ENCODE measurements at places on chromosomes 6 and 20.

- no peak for DNase-seq
Measured at GRCh38 chr6:130288065-130288464, 65.3 kb upstream of the SAMD3 start.

- no peak for DNase-seq
Measured at GRCh38 chr20:46990017-46990595, 95.5 kb downstream of the EYA2 start.

- peak; percentile 7 for DNase-seq
Measured at GRCh38 chr20:3282271-3283221, 43.6 kb upstream of the SLC4A11 start.

DNA sequence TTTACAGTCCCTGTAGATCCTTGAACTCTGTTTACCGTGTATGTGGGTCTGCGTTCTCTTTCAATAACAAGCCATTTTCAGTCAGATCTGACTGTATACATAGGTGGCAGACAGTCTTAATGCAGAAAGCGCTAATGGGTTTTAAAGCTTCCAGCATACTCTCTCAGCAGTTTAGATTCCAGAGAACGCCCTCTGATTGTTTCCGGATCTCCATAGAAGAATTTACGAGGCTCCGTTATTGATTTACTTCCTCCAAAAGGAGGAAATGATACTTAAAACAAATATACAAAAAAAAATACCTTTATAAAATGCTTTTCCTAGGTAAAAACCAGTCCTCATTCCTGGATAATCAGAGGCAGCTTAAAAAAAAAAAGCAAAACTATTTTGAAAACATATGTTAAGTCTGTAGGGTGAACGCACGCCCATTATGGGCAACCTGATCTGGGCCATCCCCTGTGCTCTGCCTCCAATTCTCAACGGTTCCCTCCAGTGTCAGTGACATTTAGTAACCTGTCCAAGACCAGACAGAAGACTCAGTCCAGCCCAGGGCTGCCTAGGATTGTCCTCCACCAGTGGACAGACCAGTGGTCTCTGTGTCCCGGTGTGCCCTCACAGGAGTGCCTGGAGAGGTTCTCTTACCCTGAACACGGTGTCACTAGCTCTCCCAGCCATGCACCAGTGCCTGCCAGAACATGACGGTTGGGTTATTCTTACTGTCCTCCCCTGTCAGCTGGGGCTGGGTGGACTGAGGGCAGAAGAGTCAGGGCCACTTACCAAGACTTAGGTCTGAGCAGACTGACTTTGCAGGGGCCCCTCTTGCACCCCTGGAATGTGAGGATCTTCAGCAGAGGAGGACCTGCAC lies 217.3 kb downstream of the ARID1B start:
- DNase-seq, result no peak

GRCh38 chr6:14459315-14459714 lies 341.7 kb downstream of the CD83 start:
- no peak for DNase-seq

DNA sequence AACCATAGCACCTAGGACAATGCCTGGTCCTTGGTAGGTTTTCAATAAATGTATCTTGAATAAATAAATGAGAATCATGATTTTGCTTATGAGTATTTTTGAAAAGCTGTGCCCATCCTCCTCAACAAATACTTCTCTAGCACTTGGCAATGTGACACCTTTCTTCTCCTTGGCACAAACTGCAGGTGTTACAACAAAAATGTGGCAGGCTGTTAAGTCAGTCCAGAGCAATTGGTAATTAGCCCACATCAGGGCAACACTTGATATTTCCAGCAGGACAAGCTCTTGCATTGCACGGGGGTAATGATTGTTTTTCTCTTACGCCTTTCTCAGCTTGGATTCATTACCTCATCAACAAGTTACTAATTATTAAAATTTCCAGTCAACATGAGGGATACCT lies 31.6 kb upstream of the SNX9 start:
- no peak for DNase-seq

- DNase-seq, result peak; percentile 36
Measured at GRCh38 chr20:22333885-22334545, 250.4 kb downstream of the FOXA2 start.

DNA sequence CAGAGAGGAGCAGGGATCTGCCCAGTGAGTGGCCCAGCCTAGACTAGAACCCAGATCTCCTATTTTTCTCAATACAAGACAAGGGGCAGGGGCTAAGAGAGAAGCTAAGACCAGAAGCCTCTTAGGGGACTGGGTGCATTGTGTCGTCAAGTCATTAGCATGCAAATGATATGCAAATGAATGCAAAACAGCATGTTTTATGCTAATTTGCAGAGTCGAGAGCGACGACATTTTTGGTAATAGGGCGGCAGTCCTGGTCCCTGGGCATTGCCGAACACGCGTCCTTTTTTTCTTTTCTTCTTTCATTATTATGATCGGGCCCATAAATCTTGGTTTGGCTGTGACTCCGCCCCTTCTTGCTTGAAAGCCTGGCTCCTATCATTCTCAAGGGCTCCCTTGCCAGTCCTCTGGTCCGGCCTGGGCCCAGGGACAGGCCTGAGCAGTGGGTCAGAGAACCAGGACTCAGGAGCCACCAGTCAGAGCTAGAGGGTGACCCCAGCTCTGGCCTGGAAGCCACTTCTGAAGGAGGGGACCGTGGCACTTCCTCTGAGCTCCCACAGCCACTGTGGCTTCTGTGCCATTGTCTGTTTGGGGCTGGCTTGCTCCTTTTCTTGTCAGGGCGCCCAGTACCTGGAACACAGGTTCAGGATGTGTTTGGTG lies 32.0 kb upstream of the SCRT2 start:
- DNase-seq, result no peak

DNA sequence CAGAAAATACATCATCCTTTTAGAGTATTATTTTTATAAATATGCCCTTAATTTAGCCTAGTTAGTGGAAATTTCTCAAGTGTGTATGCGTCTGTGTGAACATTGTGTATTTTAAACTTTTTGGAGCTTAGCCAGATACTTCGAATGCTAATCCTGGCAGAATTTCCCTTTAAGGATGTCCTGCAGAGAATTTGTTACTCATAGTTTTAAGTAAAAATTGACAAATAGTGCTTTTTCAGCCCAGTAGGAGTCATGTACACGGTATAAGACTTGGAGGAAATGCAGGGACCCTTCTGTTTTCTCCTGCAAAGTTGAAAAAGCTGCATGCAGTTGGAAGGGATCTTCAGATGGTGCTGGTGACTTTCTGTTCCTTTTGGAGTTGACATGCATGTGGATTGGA lies at the start of gene FHL5:
Gene FHL5 (plus strand): TSS at position 243 of the 400 bp plus-strand sequence. CDS start 40,486 bp downstream, outside the sequence.
- DNase-seq, result no peak

DNA sequence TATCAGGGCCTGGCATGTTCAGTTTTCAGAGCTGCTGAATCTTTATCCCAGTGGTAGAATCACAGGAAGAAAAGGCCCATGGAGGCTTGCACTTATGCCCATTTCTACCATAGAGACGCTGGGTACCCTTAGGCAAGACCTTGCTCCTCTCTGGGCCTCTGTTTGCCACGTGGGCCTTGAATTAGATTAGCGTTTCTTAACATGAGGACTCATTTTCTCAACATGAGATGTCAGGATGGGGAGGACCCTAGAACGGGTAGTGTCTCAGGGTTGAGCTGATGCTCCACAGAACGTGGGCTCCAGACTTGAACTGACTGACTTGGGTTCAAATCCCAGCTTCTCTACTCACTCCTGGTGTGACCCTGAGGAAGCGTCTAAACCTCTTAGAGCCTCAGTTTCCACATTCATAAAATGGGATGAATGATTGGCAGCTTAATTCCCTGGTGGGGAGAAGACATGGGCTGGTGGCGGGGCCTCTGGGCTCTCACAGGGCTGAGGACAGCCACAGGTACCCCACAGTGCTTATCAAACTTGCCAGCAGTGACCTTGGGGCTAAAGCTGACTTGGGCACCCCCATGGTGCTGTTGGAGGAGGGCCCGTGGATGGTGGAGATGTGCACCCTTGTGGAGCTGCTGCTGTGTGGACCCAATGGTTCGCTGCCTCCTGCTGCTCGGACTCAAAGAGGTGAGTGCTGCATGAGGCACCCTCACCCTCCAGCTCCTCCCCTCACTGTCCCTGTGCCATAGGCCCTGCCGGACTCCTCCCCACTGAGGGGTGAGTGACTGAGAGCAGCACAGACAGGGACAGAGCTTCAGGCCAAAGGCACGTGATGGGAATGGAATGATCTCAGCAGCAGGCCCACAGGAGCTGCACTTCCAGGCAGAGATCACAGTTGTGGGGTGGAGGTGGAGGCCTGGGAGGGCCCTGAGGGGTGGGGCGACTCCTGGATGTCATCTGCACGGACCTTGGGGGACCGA lies 28.2 kb downstream of the SUN5 start:
- DNase-seq, result no peak

GRCh38 chr6:139251045-139251690 lies 40.6 kb downstream of the TXLNB start:
- no peak for DNase-seq

DNA sequence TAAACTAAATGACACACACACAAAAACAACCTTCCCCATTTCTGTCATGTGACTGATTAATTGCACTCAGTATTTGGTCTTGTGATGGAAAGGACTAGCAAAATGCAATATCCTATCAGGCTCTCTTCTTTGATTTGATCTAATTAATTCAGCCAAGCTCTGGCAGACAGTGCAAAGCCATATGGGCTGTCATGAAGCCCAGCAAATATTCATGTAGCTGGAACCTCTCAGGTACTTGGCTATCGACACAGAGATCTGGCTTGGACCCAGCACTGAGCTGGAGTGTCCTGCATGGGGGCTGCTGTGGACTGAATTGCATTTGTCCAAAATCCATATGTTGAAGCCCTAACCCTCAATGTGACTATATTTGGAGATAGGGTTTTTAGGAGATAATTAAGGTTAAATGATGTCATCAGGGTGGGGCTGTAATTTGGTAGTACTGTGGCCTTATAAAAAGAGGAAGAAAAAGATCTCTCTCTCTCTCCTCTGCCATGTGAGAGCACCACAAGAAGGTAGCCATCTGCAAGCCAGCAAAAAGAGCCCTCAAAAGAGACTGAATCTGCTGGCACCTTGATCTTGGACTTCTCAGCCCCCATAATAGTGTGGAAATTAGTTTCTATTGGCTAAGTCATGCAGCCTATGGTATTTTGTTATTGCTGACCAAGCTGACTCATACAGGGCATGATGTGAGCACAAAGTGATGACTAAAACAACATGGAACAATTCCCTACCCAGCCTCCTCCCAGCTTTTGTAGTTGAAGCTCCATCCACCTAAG lies 77.1 kb downstream of the STMND1 start:
- DNase-seq, result no peak
